ENCODE measurements at places on chromosomes 11 and 22.

DNA sequence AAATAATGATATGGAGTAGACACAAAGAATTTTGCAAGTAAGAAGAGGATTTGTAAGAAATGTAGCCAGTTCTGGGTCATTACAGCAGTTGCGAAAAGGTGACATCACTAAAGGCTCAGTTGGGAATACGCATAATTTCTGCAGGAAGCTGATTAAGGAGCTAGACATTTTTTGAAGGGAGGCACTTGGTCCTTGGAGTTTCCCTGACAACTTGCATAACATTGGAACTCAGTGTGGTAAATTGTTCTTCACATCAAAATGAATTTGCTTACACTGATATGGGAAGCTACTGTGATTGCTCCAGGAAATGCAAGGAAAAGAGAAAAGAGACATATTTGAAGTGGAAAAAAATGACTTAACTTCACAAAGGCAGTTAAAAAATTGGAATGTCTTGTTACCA is 626.1 kb downstream of the NELL1 start:
- DNase-seq: no peak

- no peak for DNase-seq
Observed at GRCh38 chr11:97202613-97203292, 812.9 kb downstream of the JRKL start.

- no peak for DNase-seq
Observed at GRCh38 chr11:19811380-19811779, 98.7 kb downstream of the NAV2 start.

DNA sequence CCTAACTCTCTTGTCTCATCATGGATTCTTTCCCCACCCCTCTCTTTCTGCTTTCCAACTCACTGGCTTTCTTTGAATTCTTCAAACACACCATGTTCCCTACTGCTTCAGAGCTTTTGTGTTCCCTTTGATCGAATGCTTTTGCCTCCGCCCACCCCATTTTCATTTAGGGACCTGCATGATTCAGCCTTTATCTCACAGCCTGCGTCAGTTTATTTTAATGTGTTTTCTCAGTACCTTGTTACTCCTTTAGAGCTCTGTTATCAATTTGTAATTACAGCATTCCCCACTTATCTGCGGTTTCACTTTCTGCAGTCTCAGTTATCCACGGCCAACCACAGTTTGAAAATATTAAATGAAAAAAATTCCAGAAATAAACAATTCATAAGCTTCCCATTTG is 451.3 kb downstream of the METTL15 start:
- DNase-seq: no peak

Measured in NCI-H1105 (cell line).